ENCODE measurements at places on chromosomes 13 and 19.

DNA sequence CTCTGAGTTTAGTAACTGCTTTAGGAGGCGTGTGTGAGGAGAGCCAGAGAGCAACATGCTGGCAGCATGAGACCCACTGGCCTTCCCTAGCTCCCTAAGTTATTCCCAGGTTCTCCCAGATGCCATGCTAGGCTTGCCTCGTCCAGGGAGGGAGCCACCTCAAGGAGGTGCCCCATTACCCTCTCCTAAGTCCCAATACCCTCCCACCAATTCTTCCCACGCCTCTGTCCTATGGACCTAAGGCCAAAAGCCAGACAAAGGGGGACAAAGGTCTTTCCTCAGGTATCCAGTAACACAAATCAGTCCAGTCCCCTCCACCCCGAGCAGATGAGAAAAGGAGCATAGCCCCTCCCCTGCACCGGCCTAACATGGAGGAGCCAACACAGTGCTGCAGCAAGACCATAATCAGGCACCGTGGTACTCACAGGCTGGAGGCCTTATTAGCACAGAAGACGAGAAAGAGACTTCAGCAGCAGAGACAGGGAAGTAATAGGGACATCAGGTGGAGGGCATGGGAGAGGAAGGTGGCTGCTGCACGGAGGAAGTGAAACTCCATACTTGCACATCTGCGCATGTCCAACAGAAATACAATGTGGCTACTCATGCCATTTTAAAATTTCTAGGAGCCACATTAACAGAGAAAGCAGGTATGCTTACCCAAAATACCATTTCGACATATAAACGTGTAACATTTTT is 46.3 kb downstream of the BRD4 start:
- peak overlapping the region; percentile 24 for H3K27ac ChIP-seq
- H3K36me3 ChIP-seq, result no peaks in the 10 kb centered on the region
- no peaks in the 10 kb centered on the region for H3K27me3 ChIP-seq

GRCh38 chr19:41114132-41114531 is at the start of gene CYP2F1:
TSS of gene CYP2F1 (plus strand) at chr19:41114432. CDS start at chr19:41116189, 1,757 bp downstream.
- H3K4me1 ChIP-seq, result no peaks in the 10 kb centered on the region
- DNase-seq, result no peak

DNA sequence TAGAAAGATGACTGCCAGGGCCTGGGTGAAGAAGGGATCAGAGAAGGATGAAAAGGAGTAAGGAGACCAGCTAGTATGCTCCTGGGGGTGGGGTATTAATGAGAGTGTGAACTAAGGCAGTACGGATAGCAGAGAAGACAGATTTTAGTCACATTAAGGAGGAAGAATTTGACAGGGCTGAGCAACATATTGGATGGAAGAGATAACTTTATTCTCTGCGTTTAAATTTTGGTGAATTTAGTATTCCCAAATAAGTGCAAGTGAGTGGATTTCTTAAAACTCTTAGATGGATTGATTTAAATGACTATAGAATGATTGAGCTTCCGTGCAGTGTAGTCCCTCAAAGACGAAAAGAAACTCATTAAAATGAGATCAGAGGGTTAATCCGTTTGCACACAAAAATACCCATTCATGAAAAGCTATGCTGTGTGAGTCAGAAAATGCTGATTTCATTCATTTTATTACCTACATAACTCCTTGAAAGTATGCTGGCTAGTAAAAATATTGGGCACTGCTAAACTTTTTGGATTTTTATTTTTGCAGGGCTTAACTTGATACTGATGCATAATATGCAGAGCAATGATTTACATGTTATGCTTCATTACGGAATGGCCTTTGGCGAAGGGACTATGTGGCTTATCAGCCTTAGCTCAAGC is 54.1 kb downstream of the WDFY2 start:
- no peaks in the 10 kb centered on the region for H3K36me3 ChIP-seq
- no peak overlapping the region for H3K27ac ChIP-seq
- H3K27me3 ChIP-seq, result no peaks in the 10 kb centered on the region
- no peak overlapping the region for H3K4me3 ChIP-seq

GRCh38 chr19:29724102-29724641 is 9.1 kb upstream of the C19orf12 start:
- no peaks in the 10 kb centered on the region for H3K36me3 ChIP-seq
- peaks cover 9% of the 10 kb centered on the region for H3K4me1 ChIP-seq
- no peak overlapping the region for H3K27ac ChIP-seq
- H3K27me3 ChIP-seq, result no peaks in the 10 kb centered on the region

DNA sequence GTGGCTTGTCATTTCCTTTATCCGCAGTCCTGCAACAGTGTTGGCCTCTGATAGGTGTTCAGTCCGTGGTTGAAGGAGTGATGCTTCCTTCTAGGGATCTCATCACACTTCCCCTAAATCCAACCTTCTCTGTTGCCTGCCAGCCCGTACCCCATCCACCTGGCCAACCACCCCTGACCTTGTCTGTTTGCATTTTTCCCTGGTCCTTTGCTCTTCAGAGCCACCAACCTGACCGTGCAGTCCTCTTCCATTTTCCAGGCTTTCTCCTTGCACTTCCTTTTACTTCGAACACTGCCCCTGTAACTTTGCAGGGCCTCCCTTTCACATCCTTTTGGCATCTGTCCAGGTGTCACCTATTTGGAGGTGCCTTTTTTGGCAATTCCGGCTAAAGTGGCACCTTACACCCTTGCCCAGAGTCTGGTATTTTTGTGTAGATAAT is 696 bp downstream of the ZNF460 start:
- peak overlapping the region; percentile 80 for H3K4me3 ChIP-seq
- H3K27ac ChIP-seq, result peak overlapping the region; percentile 98
- no peaks in the 10 kb centered on the region for H3K27me3 ChIP-seq
- H3K36me3 ChIP-seq, result peaks cover 36% of the 10 kb centered on the region
- no peak for DNase-seq
- peaks cover 23% of the 10 kb centered on the region for H3K4me1 ChIP-seq
